Activated T-helper 1 cell treated with anti-CD3 and anti-CD28 coated beads, Interleukin-12 subunit alpha, Interleukin-12 subunit beta, Interleukin-2, Interleukin-4 antibody, amounts not matched to agents 30 ng/mL and 10 ng/mL and 1 ng/mL, durations not matched to agents 14 hours and 24 hours and 36 hours (primary cell): ENCODE measurements at places on chromosomes 13 and 19.

DNA sequence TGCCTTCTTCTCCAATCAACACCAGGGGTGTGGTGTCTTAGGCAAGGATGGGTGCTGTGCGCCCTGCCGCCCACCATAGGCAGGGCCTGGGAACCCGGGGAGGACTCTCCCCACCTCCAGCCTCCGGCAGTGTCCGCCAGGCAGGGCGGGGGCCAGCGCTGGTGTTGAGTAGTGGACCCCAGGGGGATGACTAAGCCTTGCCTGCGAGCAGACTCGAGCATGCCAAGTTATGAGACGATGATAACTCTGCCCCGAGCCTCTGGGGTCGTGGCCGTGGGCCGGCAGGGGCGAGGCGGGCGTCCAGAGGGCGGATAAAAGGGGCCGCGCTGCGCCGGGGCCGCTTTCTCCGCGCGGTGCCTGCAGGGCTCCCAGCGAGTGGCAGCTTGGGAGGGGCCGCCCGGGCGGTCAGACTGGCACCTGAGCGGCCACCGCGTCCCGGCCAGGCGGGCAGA lies at the start of gene MEDAG:
MEDAG (plus strand) TSS at position 340 of the 452 bp plus-strand sequence. CDS start 245 bp downstream, outside the sequence.
- DNase-seq: no peak

GRCh38 chr13:40615619-40616018 lies 50.8 kb downstream of the FOXO1 start:
- no peak for DNase-seq

- DNase-seq: no peak
These were observed 43.3 kb downstream of the ZNF93 start for GRCh38 chr19:19943848-19944582.

DNA sequence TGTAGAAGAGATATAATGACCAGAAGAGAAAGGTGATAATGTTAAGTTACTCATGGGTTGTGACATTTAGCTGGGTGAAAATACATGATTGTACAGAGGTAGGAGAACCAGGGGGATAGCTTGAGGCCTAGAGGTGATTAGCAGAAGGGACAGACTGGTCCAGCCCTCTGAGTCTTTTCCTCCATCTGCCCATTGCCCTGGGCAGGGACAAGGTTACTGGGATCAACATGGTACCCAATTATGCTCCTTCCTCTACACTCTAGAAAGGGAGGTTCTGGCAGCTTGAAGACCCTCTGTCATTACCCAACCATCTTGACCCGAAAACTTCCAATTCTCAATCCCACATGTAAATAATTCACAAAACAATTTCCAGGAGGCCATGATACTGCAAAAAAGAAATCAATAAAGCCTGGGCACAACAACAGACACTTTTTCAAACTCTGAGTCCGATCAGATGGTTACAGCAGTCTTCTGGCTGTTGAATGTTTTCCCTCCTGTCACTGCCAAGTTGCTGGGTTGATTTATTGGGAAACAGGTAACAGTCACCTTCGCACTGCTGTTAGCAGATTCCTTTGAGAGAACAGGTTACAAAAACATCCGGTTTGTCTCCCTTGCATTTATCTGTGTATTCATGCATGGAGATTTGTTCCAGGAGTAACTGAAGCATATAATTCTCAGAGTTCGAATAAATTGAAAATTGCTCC lies 239.1 kb upstream of the HTR2A start:
- DNase-seq: no peak

DNA sequence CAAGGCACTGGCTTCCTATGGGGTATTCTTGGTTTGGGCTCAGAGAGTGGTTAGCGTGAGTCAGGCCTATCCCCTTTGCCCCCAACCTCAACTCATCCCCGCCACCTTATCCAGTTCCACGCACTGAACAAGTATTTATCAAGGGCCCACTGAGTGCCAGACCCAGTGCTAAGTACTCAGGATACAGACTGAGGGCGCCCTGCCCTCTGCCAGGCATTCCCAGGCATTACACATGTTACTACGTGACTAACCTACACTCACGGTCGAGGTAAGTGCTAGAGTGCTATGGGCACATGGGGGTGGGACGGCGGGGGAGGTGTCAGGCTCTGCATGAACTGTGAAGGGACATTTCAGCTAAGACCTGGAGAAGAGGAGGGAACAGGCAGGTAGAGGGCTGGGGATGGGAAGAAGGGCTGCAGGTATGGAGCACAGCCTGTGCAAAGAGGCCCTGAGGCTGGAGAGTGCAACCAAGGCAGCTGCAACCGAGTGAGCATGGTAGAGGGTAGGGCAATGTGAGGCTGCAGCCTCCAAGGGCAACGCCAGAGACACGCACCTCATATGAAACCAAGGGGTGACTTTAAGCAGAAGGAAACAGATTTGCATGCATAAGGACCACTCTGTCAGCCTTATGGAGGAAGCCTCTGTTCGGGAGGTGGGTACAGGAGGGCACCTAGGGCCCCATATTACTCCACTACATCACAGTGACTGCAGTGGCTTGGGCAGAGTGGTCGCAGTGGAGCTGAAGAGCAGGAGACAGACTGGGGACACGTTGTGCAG lies 22.5 kb downstream of the DHRS12 start:
- no peak for DNase-seq

GRCh38 chr13:20351281-20352022 lies 119.3 kb upstream of the GJB6 start:
- DNase-seq: no peak

GRCh38 chr13:38053896-38054295 lies 184.3 kb upstream of the TRPC4 start:
- DNase-seq: no peak

GRCh38 chr19:30328096-30328495 lies 44.1 kb upstream of the ZNF536 start:
- DNase-seq: no peak

- DNase-seq: no peak
These were observed at the start of gene CERS1 for GRCh38 chr19:18895824-18896341. TSS of gene CERS1 (minus strand) at chr19:18896158. CDS start at chr19:18896072, 86 bp downstream.

GRCh38 chr19:3513229-3514140 lies 7.4 kb downstream of the FZR1 start:
- DNase-seq: no peak
